ENCODE measurements at places on chromosomes 11 and 22.

- no peak for DNase-seq
Observed at GRCh38 chr11:889687-890475, 20.7 kb downstream of the CHID1 start.

GRCh38 chr22:44702479-44703198, 635 bp downstream of the PRR5 start:
- DNase-seq: no peak

DNA sequence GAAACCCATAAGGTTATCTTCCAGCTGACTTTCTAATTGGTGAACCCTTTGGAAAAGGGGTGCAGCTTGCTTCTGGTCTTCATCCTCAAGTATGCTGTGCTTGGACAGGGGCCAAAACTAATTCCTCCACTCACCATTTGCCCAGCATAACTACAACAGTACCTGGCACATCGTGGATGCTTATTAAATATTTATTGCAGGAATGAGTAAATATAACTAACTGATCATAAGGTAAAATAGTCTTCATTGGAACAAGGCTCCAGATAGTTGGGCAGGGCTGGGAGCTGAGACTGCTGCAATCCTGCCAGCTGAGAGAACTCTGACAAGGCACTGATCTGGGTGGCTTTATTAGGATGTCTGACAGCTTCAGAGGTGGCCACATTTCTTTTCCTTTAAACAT, 2.4 kb upstream of the SIDT2 start:
- DNase-seq: no peak

DNA sequence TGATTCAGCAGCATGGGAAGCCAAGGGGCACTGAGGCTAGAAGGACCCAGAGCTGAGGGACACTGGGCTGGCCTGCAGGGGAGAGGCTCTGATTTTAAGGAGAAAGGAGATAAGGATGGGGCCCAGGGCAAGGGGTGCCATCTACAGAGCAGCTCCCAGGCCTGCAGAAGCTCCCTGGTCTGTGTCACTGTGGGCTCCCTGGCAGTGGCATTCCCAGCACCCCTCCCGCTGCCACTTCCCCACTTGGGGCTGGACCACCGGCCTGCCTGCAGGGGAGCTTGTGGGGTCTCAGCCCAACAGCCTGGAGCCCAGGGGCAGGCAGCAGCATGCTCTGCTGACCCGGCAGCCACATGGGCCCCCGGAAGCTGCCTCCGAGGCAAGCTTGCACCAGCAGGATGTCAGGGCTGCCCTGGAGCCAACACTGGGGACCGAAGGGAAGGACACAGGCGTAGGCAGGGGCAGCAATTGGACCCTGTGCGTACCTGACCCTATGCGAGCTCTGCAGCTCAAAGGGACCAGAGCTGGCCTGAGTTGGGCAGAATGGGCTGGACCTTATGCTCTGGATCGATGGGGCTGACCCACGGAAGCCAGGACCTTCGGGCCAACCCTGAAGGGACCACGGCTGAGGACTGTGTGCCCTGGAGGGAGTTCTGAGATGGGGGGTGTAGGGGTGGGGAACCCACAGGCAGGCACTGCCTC, 35.4 kb upstream of the WNT7B start:
- no peak for DNase-seq
